OCI-LY7 (cell line): ENCODE measurements at places on chromosomes 12 and 14.

DNA sequence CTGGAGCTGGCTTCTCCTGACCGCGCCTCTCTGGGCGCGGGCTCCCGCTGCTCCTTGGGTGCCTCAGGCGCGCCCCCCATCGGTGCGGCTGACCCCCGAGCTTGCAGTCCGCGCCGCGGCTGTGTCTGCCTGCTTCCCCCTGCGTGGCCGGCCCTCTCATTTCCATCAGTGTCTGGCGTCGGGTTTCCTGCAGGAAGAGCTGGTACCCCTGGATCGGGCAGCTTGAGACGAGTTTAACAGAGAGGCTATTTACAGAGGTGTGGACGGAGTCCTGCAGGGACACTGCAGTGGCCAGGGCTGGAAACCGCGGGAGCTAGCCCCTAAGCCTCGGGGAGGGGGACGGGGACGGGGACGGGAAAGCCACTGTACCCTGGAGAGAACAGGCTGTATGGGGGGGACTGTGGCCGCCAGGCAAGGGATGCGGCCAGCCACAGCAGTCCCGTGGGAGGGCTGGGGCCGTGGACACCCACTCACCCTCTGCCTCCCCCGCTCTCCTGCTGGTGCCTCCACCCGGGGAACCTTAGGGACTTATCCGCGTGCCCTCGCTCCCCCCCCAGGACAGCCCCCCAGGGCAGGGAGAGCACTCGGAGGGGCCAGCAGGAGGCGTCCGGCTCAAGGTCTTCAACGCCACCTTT, 3.7 kb upstream of the CACNA2D4 start:
- peak; percentile 27 for DNase-seq

DNA sequence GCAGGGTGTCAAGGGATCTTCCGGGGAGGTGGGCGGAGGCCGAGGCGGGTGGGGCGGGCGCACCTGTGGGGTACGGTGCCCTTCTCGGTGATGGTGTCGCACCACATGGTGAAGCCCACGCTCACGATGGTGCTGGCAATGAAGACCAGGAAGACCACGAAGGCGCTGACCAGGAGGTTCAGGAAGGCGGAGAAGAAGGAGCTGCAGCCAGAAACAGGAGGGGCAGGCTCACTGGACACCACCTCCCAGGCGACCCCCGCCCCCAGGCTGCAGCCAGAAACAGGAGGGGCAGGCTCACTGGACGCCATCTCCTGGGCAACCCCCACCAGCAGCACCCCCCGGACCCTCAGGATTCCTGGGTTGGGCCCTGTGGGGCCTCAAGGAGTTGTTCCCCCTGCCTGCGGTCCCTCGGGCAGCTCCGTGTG, 7.6 kb downstream of the TMEM179 start:
- no peak for DNase-seq

GRCh38 chr14:72855913-72856312, 38.0 kb downstream of the DPF3 start:
- no peak for DNase-seq

GRCh38 chr12:59651229-59651920, 55.5 kb downstream of the SLC16A7 start:
- no peak for DNase-seq

- no peak for DNase-seq
Measured at GRCh38 chr12:39402922-39403321, 40.0 kb downstream of the KIF21A start.

DNA sequence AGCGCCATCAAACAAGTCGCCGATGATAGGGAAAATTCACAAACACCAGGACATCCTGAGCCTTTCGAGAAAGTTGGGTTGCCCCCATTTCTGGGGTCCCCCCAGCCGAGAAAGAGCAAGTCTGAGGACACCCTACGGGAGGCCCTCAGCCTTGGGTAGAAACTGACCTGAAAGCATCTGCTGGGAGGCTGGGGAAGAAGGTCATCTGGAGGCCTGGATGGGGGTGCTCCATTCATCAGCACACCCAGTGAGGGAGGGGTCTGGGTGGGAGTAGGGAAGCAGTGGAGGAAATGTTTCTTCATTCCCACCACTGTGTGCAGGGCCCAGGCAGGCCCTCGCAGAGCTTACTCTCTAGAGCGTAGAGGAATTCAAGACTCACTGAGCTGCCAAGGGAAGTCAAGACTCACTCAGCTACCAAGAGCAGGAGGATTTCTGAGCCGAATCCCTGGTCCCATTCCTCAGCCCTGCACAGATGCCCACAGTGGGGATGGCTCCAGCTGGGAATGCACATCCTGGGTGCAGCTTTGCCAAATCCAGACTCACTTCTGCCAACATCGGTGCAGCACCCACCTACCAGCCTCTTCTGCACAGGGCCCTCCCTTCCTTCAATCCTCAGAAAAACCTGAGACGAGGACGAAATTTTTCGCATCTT, 38.1 kb downstream of the DIO3 start:
- no peak for DNase-seq

DNA sequence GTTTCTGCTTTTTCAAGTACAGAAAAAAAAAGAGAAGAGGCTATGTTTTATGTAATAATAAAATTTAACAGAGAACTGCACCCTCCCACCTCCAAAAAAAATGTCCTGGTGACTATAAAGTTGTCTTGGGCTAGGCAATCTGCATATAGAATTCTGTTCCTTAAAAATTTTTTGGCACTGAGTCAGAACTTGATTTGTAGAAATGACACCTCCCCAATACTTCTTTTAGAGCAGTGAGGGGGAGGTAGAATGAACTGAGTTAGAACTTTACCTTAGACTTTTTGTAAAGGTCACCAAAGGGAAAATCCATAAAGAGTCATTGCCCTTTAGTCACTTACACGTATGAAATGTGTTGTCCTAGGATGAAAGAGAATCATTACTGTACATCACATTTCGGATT, 80.0 kb downstream of the BTG1 start:
- DNase-seq: no peak

DNA sequence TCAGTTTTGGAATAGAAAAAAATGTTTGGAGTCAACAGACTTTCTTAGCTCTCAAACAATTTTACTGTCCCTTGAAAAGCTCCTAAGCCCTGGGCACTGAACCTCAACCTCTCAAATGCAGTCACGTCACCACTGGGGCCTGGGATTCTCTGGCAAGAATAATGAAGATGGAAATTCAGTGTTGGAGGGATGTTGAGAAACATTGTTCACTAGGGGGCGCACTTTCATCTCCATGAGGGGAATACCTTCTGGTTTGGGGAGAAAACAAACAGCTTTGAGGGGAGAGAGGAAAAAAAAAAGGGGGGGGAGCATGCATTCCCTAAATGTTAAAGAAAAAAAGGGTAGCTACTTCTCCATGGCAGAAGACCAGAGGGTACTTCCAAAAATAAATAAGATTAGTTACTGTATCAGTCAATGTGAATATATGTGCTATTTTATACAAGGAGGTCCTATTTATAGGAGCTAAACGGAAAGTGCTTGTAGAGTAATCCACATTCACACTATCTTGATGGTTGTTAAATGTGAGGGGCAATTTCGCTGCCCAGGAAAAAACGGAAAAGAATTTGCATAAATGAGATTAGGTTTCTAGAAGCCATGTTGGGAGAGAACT, 5.8 kb upstream of the TBPL2 start:
- DNase-seq: peak; percentile 71

GRCh38 chr12:45232146-45232755, 16.4 kb downstream of the ANO6 start:
- DNase-seq: no peak

- no peak for DNase-seq
Measured at GRCh38 chr12:124869059-124869665, 5.5 kb upstream of the SCARB1 start.

DNA sequence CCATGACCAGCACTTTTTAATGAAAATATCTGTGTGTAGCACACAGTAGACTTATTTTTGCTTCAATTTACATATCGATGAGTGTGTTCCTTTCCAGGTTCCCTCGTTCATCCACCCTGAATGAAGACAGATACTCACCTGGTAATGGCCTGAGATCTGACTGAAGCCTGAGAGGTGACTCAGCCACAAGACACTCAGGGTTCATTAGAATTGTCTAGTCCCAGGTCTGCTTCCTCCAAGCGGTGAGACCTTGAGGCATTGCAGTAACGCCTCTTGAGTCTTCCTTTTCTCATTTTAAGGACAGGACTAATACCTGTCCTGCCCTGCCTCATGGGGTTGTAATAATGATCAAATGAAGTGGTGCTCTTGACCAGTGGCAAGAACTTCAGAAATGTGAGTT, 11.5 kb upstream of the KCNK13 start:
- no peak for DNase-seq

GRCh38 chr14:75428230-75429104, 645 bp downstream of the JDP2 start:
- DNase-seq: peak; percentile 45

GRCh38 chr12:89762498-89763170, 54.0 kb upstream of the ATP2B1 start:
- DNase-seq: no peak

DNA sequence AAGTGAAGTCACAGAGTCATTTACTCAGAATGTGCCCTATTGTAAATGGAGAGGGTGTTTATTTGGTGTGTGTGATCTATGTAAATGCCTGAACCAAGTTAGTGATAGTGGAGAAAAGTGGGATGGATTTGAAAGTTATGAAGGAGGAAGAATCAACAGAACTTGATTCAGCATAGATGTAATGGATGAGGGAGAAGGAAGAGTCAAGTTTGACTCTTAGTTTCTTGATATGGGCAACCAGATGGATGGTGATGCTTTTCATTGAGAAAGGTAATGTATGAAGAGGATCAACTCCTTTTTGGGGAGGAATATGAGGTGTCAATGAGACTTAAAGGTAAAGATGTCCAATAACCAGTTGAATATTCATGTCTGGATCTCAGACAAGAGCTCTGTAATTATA, 6.7 kb upstream of the MON2 start:
- DNase-seq: no peak

DNA sequence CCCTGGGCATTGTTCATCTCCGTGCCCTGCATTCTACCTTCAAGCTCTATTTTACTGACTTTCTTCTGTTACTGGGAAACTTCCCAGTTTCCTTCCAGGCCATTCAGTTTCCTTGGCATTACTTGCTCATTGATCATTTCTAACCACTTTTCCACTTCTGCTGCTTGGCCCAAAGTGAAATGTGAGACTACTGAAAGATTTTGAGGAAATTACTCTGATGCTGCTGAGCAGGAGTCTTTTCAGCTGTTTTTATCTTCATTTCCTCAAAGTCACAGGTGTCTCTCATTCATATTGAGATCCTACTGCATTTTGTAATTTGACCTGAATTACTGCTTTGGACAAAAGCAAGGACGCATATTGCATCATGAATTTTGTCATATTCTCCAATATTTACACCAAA, 26.4 kb upstream of the DBX2 start:
- no peak for DNase-seq

DNA sequence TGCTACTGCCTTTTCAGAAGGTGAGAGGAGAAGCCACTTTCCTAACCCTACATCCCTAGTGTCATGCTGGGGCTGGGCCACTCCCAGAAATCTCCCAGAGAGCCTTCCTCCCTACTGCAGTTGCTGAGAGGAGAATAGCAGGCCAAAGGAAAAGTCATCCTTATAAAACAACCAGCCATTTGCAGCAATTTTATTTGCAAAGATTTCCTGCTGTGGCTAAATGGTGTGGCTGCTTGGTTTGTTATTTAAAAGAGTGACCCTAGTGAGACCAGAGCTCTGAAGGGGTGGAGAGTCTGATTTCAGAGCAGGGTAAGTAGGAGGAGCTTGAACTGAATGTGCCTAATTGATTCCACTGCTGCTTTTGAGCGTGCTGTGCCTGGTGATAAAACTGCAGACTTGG, 232.0 kb downstream of the GRIN2B start:
- no peak for DNase-seq

- no peak for DNase-seq
Measured at GRCh38 chr12:22899184-22899583, 274.2 kb downstream of the ETNK1 start.

DNA sequence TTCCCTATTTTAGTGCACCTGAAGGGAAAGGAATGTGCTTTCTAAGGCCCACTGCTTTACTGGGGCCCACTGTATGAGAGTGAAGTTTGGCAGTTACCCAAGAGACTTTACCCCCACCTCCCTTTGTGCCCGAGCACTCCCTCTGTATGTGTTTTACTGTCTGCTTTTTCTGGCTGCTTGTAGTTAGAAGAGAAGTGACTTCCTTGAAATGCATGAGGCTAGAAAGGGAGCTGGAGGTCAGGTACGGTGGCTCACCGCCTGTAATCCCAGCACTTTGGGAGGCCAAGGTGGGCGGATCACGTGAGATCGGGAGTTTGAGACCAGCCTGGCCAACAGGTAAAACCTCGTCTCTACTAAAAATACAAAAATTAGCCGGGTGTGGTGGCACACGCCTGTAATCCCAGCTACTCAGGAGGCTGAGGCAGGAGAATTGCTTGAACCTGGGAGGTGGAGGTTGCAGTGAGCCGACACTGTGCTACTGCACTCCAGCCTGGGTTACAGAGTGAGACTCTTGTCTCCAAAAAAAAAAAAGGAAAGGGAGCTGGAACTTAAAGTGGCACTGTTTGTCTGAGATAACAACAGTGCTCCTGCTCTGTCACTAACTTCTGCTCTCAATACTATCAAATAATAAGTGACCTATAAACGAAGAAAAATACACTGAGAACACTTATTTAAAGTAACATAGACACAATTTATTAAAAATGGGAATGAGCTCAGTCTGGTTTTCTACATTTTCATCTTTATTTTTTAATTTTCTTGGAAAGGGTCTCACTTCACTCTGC, 5.8 kb downstream of the TRIP11 start:
- DNase-seq: no peak

- no peak for DNase-seq
Measured at GRCh38 chr14:101823066-101823465, 61.6 kb downstream of the PPP2R5C start.

DNA sequence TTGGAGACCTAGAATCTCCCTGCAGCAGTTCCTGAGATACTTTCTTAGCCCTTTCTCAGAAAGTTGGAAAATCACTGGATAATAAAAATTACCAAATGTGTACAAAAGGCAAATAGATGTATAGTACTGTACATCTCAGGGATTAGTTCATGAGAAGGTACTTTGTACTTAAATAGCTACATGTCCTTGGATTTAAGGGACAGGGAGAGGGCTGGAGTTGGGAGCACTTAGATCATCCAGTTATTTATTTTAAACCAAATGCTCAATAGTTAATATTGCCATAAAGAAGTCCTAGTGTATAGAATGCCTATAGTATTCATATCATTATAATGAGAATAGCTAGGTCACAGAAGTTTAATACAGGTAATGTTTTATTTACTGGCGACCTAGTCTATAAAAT, 13.4 kb downstream of the CDKN3 start:
- no peak for DNase-seq

DNA sequence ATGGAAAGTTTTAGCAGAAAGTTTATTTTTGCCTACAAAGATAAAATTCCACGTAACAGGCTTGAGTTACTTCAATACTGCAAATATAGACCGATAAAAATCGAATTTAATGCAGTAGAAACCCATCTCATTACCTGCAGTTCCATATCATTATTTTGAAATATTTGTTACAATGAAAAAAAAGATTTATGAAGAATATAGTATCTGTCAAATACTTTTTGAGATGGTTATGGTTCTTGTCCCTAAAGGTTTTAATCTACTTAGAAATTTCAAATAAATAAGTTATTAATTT, 273.5 kb downstream of the ADAMTS20 start:
- no peak for DNase-seq

DNA sequence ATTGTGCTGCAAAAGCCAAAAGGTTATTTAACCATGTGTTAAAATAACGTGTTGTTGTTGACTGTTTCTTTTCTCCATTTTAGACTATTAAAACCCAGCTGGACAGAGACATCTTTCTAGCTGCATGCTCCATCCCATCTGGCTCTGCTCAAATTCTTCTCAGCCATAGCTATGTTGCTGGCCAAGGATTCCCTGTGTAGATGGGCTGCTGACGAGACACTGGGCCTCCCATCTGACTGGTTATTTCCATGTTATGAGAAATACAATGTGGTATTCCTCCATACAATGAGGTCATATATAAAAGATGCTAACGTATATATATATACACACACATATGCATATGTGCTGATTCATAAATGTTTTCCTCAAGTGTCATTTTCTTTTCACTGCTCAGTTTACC, 30.1 kb downstream of the MED13L start:
- DNase-seq: no peak
